GM12892 (cell line): ENCODE measurements at places on chromosomes 7 and 10.

GRCh38 chr10:61262486-61263261 lies 190.5 kb downstream of the TMEM26 start:
- no peak for DNase-seq

GRCh38 chr7:132557489-132558044 lies 18.7 kb downstream of the PLXNA4 start:
- DNase-seq: no peak

- no peak for DNase-seq
Measured at GRCh38 chr7:74066626-74067025, 17.0 kb upstream of the LIMK1 start.

DNA sequence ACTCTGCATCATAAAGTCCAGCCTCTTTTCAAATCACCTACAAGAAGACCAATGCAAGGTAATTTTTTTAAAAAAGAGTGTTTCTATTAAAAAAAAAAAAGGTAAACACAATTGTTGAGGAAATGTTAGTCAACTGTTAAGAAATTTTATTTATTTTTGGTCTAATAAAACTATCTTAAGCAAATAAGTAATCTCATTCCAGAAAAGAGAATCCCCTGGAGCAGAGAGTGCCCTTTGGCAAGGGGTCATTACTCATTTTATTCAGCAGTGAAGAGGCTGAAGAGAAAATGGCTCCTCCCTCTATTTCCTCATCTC lies 63.4 kb upstream of the GSDME start:
- no peak for DNase-seq

DNA sequence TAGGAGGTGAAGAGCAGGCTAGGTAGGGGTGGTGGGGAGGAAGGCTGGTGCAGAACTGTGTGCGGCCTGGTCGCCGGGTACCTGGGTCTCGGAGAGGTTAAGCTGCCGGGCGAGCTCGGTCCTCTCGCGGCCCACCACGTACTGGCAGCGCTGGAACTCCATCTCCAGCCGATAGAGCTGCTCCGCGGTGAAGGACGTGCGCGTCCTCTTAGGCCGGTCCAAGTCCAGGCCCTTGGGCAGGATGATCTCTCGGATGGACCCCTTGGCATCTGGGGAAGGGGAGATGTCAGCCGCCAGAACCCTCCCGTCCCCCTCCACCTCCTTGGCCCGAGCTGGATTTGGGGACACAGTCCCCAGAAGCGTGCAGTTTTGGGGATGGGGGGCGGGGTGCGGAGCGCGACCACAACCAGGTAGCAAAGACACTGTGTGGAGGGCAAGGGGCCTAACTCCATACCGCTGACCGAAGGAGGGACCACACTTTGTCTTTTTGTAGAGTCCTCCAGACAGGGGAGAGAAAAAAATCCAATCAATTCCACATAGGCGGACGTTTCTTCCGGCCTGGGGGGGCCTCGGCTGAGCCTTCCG lies 1.6 kb downstream of the VAX1 start:
- no peak for DNase-seq

GRCh38 chr7:81488210-81488609 lies 281.6 kb downstream of the HGF start:
- DNase-seq: no peak

DNA sequence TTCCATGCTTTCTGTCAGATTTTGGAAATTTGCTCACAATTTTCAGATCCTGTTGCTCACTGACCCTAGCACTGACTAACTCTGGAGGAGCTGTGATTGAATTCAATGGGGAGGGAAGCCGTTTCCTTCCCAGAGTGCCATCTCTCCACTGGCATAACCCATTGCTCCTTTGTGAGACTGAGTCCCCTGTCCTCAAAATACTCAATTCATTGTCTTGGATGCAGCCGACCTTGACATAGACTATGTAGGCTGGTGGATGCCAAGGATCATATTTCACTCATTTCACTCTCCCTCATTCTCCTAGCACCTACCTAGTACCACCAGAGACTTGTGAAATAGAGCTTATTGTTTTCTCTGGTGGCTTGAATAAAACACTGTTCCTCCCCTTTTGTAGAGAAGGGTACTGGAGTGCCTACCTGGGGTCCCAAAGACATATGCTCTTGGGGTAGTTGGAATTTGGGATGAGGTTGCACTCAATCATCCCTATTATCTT lies 511.3 kb upstream of the ZMIZ1 start:
- DNase-seq: no peak

DNA sequence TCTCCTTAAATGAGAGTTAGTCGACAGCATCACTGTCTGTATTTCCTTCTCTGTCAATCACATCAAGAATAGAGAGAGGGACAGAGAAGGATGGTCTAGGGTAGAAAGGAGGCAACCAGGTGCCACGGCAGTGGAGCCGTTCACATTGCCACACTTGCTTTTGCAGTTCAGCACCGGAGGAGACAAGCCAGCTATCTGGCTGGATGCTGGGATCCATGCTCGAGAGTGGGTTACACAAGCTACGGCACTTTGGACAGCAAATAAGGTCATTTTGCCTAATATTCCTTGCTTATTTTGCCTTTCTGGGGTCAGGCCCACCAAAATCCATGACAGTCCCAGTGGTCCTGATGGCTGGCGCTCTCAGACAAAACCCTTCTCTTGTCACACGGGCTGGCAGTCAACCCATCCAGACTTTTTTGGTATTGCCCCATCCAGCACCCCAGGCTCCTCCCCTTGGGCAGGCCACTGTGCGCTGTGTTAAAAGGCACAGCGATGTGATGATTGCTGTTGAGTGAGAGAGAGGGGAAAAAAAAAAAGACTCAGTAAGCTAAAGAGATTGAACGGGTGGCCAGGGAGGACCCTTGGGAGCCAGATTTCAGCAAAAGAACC lies 8.4 kb downstream of the CPA2 start:
- no peak for DNase-seq

DNA sequence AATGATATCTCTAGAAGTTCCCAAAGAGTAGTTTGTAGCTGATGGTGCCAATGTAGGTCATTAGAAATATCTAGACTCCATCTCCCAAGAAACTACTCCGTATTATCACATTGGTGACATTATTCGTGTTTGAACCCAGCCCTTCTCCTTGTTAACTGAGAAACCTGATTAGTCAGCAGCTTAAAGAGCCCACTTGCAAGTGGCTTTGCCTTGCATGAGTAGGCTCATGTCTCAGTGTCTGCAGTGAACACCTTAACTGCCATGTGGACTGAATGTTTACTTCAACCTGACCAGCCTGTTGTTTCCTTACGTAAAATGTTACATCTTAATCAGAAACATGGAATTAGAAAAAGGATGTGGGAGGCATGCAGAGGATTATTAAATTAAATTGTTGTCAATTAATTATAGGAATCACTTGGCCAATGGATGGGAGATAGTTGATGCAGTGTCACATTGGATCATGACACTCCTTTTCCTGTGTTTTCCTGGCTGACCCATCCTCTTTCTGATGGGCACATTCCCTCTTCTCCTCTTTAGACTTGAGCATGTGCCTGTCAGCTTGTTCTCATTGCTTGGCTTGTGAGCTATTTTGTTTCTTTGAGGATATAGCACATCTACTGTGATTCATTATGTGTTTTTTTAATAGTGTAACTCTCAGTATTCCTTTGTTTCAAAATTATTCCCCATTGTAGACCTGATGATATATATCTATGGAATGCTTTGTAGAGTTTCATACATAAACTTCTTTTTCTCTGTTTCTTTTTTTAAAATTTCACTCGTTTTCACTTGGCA lies 18.0 kb downstream of the STARD3NL start:
- DNase-seq: no peak

GRCh38 chr7:155649588-155649987 lies 5.1 kb downstream of the RBM33 start:
- DNase-seq: no peak

DNA sequence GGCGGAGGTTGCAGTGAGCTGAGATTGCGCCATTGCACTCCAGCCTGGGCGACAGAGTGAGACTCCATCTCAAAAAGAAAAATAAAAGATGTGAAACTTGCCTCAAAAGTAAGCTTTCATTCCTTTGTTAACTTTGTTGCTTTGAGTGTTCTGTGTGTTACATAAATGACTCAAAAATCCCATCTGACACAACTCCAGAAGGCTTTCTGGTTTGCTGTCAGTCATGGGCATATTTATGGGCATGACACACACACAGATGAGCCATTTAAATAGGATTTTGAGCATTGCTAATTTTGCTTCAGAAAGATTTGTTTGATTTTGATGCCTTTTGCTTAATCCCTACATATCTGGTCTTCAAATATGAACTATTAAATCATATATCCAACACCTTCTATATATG lies 82.6 kb downstream of the CACNB2 start:
- no peak for DNase-seq

DNA sequence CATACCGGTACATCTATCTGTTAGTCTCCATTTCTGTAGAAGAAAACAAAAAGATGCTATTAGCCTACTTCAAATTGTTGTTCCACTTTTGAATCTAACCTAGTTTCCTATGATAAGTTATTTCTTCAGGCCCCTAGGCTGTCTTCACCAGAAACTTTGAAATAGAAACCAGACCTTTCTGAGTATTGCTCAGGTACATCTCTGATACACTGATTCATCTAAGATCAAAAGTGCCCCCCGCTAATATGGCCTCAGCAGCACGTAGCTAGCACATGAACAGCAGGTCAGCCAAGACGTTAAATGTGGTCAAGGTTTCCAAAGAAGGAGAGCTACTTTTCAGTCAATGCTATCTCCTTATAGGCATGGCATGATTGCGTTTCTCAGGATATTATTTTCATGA lies 23.6 kb downstream of the CTAGE6 start:
- no peak for DNase-seq

DNA sequence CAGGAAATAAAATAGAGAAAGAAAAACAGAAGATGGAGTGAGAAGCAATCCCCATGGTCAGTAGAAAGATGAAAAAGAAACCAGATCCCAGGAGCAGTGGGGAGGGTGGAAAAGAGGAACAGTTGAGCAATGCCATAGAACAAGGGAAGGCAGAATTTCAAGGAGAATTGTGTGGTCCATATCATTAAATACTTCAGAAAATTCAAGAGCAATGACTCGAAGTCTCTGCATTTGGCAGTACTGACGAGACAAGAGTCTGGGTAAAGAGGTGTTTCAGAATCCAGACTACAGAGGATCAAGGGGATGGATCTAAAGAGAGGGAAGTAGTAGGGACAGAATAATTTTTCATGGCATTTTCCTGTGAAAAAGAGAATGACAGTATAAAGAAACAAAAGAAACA lies 512.6 kb downstream of the PHTF2 start:
- no peak for DNase-seq

DNA sequence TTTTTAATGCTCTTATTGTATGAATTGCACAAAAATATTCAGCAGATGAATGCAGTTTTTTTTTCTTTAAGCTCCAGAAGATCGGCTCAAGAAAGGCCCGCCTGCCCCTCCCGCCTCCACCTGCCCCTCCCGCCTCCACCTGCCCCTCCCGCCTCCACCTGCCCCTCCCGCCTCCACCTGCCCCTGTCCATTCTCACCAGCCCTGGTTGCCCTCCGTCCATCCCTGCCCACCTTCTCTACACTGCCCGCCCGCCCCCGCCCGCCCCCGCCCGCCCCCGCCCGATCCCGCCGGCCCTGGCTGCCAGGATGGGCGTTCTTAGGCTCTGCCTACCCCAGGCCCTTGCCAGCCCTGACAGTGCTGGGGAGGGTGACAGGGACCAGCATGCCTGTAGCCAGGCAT lies 67.4 kb downstream of the GLRX3 start:
- no peak for DNase-seq

- no peak for DNase-seq
Measured at GRCh38 chr7:22397981-22398380, 41.0 kb upstream of the RAPGEF5 start.

GRCh38 chr7:4650433-4651047 lies 31.6 kb upstream of the FOXK1 start:
- DNase-seq: no peak

DNA sequence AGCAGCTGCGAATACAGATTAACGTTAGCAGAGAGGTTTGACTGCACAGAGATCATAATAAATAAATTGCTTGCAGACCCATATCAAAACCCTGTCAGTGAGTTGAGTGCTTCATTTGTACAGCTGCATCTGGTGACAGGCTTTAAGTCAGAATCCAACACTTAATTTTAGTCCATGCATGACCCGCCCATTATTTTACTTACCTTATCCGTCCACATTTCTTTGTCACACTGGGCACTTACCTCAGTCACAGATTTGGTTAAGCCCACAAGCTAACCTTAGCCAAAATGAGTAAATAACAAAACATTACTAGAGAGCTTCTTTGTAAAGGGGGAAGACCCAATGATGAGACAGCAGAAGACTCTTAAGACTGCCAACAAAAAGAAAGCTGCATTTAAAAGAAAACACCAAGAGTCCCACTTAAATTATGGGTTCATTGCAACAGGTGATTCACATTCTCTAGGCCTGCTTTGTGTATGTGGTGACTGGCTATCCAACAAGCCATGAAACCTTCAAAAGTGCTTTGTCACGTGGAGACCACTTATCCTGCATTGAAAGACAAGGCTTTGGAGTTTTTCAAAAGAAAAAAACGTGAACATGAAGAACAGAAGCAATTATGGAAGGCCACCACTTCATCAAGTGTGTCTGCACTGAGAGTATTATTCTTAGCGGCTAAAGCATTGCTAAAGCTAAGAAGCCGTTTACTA lies 32.2 kb downstream of the PHTF2 start:
- no peak for DNase-seq

DNA sequence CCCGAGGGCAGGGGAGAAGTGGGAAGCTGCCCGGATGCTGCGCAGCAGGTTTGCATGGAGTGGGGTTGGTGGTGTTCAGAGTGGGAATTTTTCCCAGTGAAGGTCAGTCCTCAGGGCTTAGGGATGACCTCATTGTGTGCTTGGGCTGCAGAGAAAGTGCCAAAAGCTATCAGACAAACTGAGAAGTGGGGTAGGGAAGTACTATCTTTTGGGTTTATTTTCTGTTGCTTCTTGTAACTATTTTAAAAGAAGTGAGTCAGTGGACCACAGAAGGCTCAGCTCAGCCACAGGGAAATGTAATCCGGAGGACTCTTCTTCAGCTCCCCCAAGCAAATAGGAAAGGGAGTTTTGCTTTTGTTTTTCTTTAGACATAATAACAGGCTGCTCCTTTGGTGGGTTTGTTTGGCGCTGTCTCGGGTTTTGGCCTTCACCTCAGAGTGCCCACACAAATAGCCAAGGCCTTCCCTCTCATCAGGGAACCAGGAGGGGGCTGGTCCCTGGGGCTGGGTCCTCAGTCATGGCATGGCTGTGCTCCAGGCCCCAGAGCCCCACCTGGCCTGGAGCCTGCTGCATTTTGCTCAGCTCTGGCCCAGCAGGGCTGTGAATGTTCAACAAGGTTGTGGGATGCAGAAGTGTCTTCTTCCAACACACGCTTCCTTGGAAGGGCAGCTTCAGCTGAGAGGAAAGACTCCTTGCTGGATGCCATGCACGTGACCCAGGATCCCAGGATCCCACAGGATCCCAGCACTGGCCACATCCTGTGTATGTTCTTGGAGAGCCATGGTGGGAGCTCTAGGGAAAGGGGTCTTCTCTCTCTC lies 5.4 kb upstream of the FAM170B start:
- DNase-seq: no peak

DNA sequence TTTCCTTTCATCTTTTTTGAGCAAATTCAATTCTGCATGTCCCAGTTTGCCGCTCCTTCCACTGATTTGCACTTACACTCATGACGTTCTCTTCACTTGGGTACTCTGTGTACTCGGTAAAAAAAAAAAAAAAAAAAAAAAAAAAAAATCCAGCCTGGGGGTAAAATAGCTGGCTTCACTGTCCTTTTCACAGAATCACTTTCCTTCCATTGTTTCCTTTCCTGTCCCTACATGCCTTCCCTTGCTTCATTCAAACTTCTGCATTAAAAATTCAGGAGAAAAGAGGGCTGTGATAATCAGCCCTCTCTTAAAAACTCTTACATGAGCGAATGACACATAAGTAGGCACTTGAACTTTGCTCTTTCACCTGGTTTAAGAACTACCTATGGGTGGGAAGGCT lies 8.7 kb downstream of the ANKRD1 start:
- DNase-seq: no peak

- DNase-seq: no peak
Measured at GRCh38 chr10:124994573-124995473, 52.9 kb downstream of the ZRANB1 start.
